Keratinocyte (primary cell): ENCODE measurements at places on chromosomes 7 and 10. TPM values are rescaled to one million over a fixed set of nuclear protein-coding genes. Genes with fewer than 3 reads are reported as not detected.

DNA sequence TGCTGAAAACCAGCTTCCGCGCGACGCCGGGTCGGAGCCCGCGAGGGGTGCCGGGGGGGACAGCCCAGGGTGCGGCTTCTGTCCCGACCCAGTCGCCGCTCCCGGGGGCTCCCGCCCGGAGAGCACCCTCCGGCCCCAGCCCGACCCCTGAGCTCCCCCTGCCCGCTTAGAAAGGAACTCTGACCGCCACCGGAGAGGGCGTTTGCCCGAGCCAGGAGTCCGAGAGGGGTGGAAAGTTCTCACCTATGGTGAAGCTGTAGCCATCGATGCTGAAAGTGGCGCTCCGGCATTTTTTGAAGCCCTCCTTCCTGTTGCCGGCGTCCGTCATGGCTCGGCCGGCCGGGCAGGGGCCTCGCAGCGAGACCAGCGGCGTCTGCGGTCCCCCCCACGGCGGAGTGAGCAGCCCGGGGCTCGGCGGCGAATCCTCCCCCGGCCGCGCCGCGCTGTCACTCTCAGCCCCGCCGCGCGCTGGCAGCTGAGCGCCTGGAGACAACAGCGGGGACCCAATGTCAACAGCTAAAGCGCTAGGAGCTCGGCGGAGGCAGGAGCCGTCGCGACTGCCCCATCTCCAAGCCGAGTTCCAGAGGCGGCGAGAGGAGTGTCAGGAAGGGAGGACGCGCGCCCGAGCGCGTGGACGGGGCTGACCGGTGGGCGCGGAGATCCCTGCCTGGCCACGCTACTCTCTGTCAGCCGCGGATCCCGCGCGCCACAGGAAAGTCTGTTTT is 191.6 kb downstream of the LSM5 start:
- H3K27ac ChIP-seq, result no peak overlapping the region
- H3K27me3 ChIP-seq, result peaks cover 46% of the 10 kb centered on the region
- no peaks in the 10 kb centered on the region for H3K4me1 ChIP-seq
- DNase-seq, result no peak
- peak overlapping the region; percentile 44 for H3K4me3 ChIP-seq

DNA sequence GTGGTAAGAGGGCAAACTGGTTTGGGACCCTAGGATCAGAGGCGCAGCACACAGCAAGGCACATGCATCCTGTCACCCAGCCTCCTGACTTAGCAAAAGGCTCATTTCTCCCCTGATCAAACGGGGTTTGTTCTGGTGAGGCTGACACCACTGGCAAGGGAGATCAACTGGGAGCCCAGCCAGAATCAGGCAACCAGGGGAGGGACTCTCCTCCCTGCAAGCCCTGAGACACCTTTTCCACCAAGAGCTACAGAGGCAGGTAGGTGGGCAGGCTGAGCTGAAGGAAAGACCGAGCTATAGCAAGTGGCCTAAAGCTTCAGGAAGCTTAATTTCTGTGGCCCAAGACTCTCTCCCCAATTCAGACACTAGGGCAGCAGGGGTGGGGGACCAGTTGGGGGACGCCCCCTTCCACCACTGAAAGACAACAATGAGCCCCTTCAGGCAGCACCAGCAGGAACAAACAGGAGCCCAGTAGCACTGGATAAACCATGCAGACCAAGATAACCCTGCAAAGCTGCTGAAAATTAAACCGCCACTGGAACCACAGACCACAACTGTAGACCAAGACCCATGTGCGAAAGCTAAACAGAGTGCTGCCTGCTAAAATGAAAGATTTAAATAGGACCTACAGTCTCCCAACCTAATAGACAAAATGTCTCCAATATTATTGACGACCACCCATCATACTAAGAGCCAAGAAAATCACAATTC is 27.1 kb upstream of the SAR1A start:
- no peak for DNase-seq
- no peaks in the 10 kb centered on the region for H3K27me3 ChIP-seq
- H3K4me3 ChIP-seq, result no peak overlapping the region

PAPSS2 gene
- 1.1 to 1.7 TPM (median 1.1 TPM) in 3 replicates for polyA plus RNA-seq

DNA sequence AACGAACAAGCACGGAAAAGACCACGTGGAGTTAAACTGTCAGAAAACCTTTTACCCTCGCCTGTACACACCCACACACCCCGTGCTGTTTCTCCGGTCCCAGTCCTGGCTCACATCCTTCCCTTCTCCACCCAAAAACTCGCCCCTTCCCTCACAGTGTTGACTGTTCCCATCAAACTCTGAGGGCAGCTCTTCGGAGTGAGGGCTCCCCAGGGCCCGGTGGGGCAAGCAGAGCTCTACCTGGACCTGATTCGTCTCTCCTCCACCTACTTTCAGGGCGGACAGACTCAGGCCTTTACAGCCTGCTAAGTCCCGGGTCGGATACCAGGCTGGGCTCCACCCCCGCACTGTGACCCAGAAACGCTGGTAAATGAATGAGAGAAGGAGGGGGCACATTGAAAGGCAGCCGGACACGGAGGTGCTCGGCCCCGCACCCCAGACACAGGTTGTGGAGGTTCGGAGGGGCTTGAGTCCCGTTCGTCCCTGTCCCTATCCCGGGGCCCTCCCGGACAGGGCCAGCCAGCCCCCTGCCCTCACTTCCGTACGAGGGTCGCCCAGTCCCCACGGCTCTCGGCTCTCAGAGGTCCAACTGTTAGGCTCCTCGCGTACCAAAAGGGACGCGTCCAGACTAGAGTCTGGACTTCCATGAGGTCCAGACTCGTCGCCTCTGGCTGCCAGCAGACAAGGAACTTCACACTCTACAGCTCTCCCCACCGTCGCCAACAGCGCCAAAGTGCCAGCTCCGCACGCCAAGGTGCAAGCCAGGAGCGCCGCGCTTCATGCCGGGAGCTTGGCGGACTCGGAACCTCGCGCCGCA is 31.7 kb upstream of the ASL start:
- H3K4me3 ChIP-seq, result no peak overlapping the region
- DNase-seq, result no peak
- H3K36me3 ChIP-seq, result no peaks in the 10 kb centered on the region
- H3K4me1 ChIP-seq, result peaks cover 16% of the 10 kb centered on the region
- H3K27ac ChIP-seq, result no peak overlapping the region

DNA sequence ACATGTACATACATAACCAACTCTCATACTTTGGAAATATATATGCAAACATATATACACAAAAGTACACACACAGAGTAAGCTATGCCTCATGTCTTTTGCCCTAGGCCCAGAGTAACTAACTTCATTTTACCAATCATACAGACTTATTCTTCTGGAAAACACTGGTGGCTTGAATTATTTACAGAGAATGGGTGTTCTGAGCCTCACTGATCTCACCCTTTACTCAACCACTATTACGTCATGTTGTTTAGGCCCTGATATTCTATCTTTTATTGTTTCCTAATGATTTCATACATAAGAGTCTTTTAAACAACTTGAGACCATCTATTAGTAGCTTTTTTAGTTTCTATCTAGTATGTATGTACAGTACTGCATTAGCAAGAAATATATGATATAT is 43.0 kb downstream of the ANK3 start:
- no peaks in the 10 kb centered on the region for H3K27me3 ChIP-seq
- DNase-seq, result no peak
- no peaks in the 10 kb centered on the region for H3K36me3 ChIP-seq
- no peak overlapping the region for H3K27ac ChIP-seq

DNA sequence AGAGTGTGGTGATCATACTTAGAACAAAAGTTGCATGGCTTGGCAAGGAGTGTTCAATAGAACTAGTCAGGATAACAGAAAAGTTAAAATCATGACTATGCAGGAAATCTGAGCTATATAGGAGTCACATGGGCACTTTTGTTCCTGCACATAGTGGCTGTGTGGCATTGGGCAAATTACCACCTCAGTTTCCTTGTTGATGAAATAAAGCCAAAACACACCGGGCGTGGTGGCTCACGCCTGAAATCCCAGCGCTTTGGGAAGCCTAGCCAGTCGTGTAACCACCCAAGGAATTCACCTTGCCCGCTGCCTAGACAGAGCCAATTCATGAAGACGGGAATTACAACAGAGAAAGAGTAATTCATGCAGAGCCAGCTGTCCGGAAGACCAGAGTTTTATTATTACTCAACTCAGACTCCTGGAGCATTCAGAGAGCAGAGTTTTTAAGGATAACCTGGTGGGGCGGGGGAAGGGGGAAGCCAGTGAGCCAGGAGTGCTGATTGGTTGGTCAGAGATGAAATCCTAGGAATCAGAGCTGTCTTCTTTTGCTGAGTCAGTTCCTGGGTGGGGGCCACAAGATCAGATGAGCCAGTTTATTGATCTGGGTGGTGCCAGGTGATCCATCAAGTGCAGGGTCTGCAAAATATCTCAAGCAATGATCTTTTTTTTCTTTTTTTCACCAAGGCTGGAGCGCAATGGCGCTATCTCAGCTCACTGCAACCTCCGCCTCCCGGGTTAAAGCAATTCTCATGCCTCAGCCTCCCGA is 6.4 kb upstream of the MKRN1 start:
- H3K27me3 ChIP-seq, result no peaks in the 10 kb centered on the region
- H3K4me3 ChIP-seq, result no peak overlapping the region
- DNase-seq, result no peak
- H3K36me3 ChIP-seq, result no peaks in the 10 kb centered on the region
- H3K27ac ChIP-seq, result no peak overlapping the region
- H3K4me1 ChIP-seq, result peaks cover 6% of the 10 kb centered on the region

DNA sequence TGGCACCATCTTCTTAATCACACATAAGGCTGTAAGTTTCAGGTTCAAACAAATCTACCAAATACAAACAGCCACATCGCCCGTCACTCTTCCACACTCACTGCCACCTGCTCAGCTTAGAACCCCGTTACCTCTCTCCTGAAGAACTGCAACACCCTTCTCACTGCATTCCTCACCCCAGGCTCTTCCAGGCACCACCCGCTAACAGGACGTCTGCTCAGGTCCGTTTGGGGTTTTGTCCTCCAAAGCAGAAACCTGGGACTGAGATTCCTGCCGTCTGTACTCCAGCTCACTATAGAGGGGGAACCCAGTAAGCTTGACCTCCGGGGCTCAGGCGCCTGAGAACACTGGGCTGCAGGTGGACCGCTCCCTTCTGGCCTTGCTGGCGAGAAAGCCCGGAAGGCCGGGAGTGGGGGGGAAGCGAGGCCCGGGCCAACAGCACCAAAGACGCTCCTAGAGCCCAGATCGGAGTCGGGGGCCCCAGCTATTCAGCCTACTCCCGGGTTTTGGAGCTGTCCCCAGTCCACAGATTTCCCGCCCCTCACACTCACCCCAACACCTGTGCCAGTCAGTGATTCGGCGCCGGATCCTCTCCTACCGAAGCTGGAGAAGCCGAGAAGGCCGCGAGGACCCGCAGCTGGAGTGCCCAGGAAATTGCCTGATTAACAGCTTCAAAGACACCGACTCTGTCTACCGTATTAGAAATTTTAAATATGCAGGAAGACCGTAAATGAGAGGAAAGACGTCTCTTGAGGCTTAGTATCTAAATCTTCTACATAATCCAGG is at the start of gene AP3M1:
TSS of gene AP3M1 (minus strand) at position 625 of the 786 bp plus-strand sequence. CDS start 12,449 bp downstream, outside the sequence.
- DNase-seq, result peak; percentile 38
- H3K27ac ChIP-seq, result peak within 1 kb of the TSS; percentile 98
- H3K4me3 ChIP-seq, result peak within 1 kb of the TSS; percentile 96
- no peaks in the 10 kb centered on the region for H3K27me3 ChIP-seq
- H3K36me3 ChIP-seq, result peaks cover 2% of the 10 kb centered on the region
- peaks cover 19% of the 10 kb centered on the region for H3K4me1 ChIP-seq

GRCh38 chr7:96819111-96819700 is 109.6 kb upstream of the SEM1 start:
- H3K27ac ChIP-seq, result no peak overlapping the region
- H3K4me3 ChIP-seq, result no peak overlapping the region
- no peaks in the 10 kb centered on the region for H3K36me3 ChIP-seq
- H3K4me1 ChIP-seq, result peaks cover 4% of the 10 kb centered on the region

GRCh38 chr7:157116762-157117161 is 22.0 kb upstream of the UBE3C start:
- no peak overlapping the region for H3K27ac ChIP-seq
- DNase-seq, result no peak
- peaks cover 4% of the 10 kb centered on the region for H3K27me3 ChIP-seq
- no peak overlapping the region for H3K4me3 ChIP-seq
- H3K4me1 ChIP-seq, result no peaks in the 10 kb centered on the region

GCK gene
- polyA plus RNA-seq, result 0.03 TPM in 1 of 3 replicates, not detected in the others

DNA sequence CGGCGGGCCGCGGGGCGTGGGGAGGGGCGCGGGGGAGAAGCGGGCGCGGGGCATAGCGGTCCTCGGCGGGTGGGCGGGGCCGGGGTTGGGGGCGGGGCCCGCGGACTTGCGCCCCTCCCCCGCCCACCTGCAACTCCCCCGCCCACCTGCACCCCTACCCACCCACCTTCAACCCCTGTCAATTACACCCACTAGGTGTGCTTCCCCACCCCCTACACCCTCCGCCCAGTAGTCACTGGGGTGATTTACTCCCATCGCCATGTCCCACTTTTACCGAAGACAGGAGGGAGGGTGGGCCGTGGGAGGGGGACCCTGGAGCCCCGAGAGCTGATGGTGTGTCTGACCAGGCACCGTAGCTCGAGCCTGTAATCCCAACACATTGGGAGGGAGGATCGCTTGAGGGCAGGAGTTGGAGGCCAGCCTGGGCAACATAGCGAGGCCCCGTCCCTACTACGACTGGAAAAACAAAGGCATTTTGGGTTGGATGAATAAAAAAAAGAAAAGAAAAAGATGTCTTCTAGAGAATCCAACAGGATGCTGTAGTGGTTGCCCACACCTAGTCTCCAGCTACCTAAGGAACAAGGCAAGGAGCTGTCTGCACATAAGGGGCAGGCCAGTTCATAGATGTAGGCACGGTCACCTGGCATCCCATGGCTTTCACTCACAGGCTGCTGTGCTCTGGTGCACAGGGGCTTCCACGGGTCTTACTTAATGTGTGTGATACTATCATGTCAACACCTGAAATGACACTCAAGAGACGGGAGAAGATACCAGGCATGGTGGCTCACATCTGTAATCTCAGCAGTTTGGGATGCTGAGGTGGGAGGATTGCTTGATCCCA is 761 bp downstream of the KCTD7 start:
- H3K27me3 ChIP-seq, result no peaks in the 10 kb centered on the region
- no peak for DNase-seq
- peak overlapping the region; percentile 69 for H3K4me3 ChIP-seq
- peaks cover 2% of the 10 kb centered on the region for H3K36me3 ChIP-seq
- H3K27ac ChIP-seq, result peak overlapping the region; percentile 47

DNA sequence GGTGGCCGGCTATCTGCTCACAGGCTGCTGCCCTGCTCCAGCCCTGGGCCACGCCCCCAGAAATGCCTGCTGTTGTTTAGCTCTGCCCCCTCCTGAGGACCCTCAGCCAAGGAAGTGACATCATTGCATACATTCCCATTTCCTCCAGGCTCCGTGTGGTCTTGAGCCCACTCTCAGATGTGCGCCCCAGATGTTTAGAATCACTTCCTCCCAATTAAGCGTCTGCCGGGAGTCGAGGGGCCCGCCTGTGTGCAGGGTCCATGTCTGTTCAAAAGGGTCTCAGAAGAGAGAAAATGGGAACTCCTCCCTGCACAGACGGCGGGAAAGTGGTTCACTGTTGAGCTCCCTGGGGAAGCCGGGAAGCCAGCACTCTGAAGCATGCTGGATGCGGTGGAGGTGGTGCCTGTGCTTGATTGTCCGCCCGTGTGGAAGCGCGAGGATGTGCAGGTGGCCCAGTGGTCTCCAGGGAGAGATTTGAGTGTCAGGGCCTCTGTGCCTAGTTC is 116.9 kb upstream of the PPIF start:
- H3K4me1 ChIP-seq, result peaks cover 31% of the 10 kb centered on the region
- no peak overlapping the region for H3K4me3 ChIP-seq
- no peak overlapping the region for H3K27ac ChIP-seq
- H3K27me3 ChIP-seq, result no peaks in the 10 kb centered on the region
